ENCODE measurements at places on chromosomes 5 and 9.

GRCh38 chr9:131727795-131728545 lies 11.9 kb downstream of the RAPGEF1 start:
- DNase-seq, result no peak

DNA sequence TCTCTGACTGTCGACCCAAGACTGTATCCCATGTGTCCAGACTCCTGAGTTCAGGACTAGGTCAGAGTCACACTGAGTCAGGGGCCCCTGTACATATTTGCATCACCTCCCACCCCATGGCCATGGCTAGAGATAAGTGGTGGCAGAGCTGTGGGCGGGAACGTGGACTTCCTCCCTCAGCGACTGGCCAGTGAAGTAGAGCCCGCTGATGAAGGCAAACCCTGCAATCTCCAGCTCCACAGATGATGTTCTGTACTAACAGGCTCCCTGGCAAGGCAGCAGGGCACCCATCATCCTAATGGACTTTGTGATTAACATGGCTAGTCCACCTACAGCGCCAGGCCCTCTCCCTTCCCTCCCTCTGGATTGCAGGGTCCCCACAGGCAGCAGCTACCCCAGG lies 110.5 kb upstream of the LRRTM2 start:
- no peak for DNase-seq

GRCh38 chr5:140725799-140726471 lies 25.7 kb downstream of the ZMAT2 start:
- peak; percentile 87 for DNase-seq

GRCh38 chr9:2709645-2710101 lies 7.6 kb upstream of the KCNV2 start:
- DNase-seq, result no peak

DNA sequence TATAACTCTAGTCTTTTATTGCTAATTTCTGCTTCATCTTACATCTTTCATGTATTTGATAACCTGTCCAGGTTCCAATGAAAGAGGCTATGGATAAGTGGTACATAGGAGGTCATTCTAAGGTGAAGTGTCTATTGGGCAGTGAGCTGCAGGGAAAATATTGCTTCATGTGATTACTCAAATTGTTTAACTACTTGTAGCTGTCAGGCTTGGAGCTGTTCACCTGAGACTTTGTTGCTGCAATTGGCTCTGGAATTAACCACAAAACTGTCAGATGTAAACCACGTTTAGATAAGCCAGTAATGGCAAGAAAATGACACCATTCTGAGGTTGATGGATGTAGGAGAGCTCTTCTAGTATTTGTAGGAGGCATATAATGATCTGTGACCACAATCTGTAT lies 26.0 kb downstream of the ADAMTSL1 start:
- DNase-seq, result no peak

DNA sequence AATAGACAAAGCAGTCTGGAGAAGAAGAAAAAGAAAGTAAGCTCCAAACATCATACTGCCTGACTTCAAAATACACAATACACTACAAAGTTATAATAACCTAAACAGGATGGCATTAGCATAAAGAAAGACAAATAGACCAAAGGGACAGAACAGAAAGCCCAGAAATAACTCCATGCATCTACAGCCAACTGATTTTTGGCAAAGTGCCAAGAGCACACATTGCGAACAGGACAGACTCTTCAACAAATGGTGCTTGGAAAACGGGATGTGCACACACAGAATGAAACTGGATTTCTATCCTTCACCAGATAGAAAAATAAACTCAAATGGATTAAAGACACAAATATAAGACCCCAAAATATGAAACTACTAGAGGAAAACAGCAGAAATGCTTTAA lies 66.6 kb upstream of the SPATA31E1 start:
- no peak for DNase-seq

Data from non-pigmented ciliary epithelial cell (primary cell).